ENCODE measurements at places on chromosomes 1 and 21.

GRCh38 chr1:208637181-208637580, 393.0 kb upstream of the PLXNA2 start:
- no peak for DNase-seq

DNA sequence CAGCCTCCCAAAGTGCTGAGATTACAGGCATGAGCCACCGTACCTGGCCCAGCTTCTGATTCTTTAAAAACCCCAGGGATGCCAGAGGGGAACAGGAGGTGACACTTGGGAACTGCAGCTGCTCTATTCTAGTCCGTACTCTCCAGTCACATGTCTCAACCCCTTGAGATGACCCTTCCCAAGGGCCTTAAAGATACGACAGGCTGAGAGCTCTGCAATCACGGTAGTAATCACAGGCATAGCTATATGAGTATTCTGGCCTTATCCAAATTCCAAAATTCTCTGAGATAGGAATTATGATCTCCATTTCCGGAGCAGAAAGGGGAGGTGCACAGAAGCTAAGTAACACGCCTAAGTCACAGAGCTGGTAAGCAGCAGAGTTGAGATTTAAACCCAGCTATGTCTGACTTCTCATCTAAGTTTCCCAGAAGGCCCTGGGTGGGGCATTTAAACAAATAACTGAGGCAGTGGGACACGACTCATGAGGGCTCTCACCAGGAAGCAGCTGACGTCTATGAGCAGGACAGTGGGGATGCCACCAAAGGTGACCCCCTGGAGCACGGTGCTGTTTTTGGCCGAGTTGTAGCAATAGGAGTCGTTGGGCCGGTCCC, 5.2 kb downstream of the TMEM63A start:
- DNase-seq, result no peak

DNA sequence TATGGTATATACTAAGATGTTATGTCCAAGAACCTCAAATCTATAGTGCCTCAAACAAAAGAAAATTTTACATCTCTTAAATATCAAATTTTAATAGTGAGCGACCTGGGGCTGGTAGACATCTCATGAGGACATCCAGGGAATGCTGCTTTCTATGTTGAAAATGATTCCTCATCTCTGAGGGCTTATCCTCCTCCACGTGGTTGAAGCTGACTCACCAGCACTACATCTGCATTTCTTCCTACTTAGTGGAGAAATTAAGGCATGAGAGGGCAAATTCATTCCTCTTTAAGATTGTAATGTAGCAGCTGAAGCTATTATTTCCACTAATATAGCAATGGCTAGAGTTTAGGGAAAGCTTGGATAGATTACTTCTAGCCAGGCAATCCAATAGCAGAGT, 529.5 kb downstream of the COL11A1 start:
- no peak for DNase-seq

DNA sequence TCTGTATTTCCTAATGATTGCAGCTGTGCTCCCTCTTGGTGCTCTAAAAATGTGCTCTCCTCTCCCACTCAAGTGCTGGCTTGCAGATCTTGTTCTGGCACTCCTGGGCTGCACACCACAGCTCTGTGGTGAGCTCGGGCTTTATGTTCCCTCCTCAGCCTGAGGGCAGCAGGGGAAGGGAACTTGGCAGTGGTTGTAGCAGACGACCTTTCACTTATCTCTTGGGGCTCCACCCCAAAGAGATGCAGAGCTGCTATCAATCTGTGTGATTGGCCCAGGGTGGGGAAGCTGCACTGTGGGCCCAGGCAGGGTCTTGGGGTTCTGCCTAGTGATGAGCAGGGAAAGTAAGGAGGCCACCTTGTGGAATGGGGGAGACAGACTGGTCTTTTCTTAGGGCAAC, 143.5 kb upstream of the GORAB start:
- no peak for DNase-seq

DNA sequence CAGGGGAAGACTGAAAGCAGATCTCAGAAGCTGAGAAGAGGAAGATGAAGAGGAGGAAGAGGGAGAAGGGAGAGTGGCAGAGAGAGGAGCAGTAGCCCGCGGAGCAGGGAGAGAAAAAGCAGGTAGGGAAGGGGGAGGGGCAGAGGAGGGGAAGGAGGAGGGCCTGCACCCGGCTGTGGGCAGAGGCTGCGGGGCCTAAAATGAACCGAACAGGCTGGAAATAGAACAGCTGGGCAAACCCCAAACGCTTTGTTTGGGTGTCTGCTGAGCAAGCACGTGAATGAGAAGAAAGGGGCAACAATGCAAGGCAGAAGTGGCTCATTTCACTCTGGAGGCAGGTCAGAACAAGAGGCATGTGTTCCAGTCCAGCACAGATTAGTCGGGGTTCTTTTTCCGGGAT, 33.5 kb downstream of the KCNC4 start:
- DNase-seq, result no peak

GRCh38 chr1:205054013-205054412, 11.0 kb downstream of the CNTN2 start:
- no peak for DNase-seq

- DNase-seq, result no peak
These were observed 166.1 kb downstream of the RERE start for GRCh38 chr1:8651236-8651890.

DNA sequence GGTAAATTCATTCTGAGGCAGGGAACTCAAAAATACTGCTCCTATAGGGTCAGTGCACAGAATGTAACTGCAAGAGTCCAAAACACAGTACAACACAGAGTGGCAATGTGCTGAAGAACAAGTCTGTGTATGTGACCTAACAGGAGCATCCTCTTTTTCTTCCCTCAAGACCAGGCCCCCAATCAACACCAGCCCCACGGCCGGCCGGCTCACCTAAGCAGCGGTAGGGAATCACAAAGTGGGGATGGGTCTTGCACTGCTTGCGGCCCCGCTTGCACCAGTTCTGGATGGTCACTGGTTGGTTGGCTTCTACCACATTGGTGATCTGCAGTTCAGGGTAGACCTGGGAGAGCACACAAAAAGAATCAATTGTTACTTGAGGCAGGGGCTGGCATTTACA, 80.8 kb downstream of the APP start:
- DNase-seq, result no peak

- no peak for DNase-seq
These were observed 12.5 kb downstream of the DMAP1 start for GRCh38 chr1:44225761-44226160.

GRCh38 chr21:42733874-42734273, 80.5 kb downstream of the PDE9A start:
- no peak for DNase-seq

DNA sequence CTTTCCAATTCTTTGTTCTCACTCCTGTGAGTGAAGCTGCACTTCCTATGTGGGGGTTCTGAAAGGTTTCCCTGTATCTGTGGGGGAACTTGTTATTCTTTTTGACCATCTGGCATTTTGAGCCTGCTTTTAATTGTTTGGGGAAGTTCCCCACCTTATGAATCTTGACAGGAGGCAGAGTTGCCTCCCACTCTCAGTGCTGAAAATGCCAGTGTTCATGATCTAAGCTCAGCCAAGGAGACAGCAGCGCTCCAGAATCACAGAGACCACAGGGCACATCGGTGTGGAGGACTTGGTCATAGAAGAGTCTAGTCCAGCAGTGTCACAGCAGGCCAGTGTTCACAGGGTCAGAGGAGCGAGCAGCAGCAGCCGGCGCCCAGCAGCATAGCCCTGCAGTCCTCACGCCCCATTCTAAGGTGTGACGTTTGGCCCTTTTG, 63.8 kb upstream of the PRDX6 start:
- DNase-seq, result no peak

GRCh38 chr1:197838836-197839235, 63.6 kb upstream of the DENND1B start:
- DNase-seq, result no peak

DNA sequence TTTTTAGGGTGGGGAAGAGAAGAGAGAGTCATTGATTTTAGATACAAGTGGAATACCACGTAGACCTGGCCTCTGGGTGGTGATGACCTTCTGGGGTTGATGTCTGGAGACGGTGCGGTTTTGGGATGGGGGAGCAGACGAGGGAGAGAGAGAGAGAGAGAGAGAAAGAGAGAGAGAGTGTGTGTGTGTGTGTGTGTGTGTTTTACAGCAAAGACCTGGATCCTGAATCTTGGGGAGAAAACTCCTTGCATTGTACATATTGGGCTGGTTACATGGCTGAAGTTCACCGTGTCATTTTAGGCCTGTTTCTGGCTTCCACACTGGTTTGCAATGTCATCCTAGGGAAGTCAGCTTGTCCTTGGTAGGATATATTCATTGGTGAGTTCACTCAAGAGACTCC, 89.0 kb downstream of the GALNT2 start:
- no peak for DNase-seq

DNA sequence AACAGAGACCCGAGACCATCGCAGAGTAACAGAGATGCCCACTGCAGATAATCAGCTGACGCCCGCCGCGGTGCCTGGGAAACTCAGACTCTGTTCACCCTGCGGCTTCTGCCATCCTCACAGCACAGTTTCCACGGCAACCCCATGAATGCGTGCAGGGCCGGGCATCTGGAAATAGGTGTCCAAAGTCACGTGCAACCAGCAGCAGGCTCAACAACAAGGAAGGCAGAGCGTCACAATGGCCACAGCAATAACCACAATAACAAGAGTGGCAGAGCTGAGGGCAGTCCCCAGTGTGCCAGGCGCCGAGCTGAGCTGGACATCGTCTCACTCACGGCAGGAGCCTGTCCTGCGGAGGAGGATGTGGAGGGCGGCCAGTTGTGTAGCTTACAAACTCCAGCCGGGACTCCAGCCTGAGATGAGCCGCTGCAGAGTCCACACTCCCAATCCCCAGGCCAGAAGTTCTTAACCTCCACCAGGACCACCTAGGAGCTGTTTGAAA, 102.0 kb downstream of the CRYAA start:
- no peak for DNase-seq

- no peak for DNase-seq
These were observed 104.4 kb downstream of the RHOU start for GRCh38 chr1:228839656-228840055.

DNA sequence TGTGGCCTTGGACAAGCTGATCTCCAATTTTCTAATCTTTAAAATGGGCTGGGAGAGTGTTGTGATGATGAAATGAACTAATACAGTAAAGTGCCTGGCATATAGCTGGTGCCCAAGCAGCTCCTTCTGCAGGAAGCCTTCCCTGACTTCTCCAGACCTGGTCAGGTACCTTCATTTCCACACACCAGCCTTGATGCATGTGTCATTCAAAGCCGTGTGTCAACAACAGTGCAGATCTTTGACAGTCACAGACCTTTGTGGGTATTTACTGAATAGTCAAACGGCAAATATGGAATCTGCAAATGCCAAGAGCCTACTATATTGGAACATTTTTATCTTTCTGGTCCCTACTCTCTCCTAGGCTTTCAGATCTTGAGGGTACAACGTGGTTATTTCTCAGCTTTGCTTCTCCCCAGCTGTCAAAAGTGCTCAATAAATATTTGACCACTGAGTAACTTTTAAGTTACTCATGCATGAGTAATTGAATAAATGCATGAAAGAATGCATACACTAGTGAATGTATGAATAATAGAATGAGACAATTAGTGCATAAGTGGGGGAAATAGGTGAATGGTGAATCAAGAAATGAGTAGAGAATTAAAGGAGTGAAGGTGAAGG, 75.4 kb downstream of the MDM4 start:
- no peak for DNase-seq

- DNase-seq, result no peak
These were observed 37.1 kb downstream of the ATF6 start for GRCh38 chr1:161803181-161803580.

GRCh38 chr1:192485692-192486436, 89.7 kb upstream of the RGS1 start:
- no peak for DNase-seq

- DNase-seq, result no peak
These were observed 159.9 kb downstream of the LRRIQ3 start for GRCh38 chr1:74038042-74038441.

GRCh38 chr1:33654267-33654834, 181.9 kb downstream of the ZSCAN20 start:
- DNase-seq, result no peak

- DNase-seq, result no peak
These were observed 122.2 kb downstream of the NAV1 start for GRCh38 chr1:201660931-201661822.

GRCh38 chr1:174023440-174023839, 1.3 kb upstream of the RC3H1 start:
- DNase-seq, result peak; percentile 80

- no peak for DNase-seq
These were observed 25.5 kb downstream of the RGS7 start for GRCh38 chr1:241331328-241332036.

- no peak for DNase-seq
These were observed 206.8 kb downstream of the SLC45A1 start for GRCh38 chr1:8524627-8525157.

DNA sequence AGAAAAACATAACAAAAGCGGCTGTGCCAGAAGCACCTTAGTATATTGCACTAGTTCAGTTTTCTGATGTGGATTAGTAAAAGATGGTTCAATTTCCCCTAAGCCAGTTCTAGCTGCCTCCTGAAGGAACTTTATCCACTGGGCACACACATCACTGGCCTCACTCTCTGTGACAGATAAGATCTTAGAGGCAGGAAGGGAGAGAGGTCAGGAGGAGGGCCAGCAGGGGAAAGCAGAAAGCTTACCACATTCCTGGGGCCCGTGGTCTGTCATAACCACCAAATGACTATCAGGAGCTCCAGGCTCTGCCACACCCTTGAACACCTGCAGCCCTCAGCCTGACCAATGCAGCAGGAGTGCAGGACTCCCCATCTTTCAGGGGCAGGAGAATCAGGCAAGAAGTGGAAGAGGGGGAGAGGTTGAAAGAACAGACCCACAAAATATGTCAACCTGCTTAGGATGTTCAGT, 37.8 kb downstream of the LRRC71 start:
- DNase-seq, result no peak

DNA sequence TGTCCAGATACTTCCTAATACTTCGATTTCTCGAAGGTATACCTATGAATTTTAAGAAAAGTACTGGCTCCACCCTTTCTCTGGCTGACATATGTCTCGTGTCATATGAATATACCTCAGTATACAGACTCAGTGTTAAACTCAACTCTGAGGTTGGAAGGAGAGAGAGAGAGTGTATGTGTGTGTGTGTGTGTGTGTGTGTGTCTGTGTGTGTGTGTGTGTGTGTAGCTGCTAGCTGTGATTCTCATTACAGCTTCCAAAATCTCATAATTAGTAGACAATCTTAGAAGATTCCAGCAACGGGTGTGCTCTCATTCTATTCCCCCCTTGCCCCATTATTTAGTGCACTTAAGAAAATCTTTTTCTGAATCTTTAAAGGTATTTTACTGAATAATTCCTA, 380.3 kb upstream of the B3GALT2 start:
- DNase-seq, result no peak

DNA sequence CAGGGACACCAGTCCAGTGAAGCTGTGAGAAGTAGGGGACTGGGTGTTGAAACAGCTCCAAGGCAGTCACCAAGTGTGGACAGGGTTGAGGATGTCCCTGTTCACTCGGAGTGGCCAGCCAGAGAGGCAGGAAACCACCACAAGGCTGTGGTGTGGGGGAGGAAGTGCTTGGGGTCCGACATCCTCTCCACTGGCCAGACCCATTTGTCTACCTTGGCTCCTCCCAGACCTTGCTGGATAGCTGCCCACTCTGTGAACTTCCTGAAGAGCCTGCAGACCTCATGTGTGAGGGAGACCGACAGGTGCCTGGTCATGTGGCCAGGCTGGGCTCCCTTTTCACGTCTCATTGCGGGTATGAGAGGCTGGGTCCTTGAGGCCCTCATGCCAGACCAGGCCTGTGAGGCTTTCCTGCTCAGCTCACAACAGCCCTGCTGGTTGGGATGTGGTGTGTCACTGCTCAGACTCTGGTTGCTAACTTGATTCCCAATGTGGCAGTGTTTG, 21.8 kb downstream of the CYP4B1 start:
- no peak for DNase-seq
